ENCODE measurements at places on chromosomes 16 and 17. TPM values are rescaled to one million over a fixed set of nuclear protein-coding genes. Genes with fewer than 3 reads are reported as not detected.

DNA sequence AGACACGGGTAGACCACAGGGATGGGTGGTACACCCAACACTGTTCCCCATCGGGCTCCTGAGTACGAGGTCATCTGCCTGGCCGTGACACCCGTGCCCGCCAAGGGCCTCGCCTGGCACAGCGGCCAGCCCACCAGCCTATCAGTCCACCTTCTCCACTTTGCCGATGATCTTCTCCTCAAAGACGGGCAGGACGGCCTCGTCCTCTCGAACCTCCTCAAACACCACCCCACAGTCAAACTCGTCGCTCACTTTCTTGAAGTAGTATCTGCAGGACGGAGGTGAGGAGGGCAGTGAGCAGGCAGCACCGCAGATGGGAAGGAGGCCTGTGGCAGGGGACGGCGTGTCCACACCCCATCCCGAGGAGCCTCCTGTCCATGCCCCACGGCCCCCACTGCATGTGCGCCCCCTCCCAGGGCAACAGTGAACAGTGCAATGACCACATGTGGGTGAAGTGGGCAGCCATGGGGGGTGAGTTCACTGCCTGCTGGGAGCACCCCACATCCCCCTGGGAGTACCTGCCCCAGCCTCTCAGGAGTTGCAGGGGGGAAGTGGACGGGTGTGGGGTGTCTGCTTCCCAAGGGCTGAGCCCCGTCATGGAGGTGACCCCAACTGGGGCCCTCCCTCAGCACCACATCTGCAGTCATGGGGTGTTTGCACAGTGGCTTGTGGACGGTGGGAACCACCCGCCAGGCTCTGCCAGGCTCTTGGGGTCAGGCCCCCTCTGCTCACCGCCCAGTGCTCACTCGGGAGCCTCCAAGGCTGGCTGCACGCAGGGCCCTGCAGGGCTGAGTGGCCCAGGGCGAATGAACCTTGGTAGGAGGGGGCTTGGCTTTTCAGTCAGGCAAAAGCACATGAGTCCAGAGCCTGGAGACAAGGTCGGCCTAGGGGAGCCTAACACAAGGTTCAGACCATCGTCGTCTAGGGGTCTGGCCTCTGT, 5.3 kb downstream of the PDIA2 start:
- no peak overlapping the region for H3K27ac ChIP-seq
- peaks cover 14% of the 10 kb centered on the region for H3K36me3 ChIP-seq
- no peaks in the 10 kb centered on the region for H3K4me1 ChIP-seq
- DNase-seq: no peak

DNA sequence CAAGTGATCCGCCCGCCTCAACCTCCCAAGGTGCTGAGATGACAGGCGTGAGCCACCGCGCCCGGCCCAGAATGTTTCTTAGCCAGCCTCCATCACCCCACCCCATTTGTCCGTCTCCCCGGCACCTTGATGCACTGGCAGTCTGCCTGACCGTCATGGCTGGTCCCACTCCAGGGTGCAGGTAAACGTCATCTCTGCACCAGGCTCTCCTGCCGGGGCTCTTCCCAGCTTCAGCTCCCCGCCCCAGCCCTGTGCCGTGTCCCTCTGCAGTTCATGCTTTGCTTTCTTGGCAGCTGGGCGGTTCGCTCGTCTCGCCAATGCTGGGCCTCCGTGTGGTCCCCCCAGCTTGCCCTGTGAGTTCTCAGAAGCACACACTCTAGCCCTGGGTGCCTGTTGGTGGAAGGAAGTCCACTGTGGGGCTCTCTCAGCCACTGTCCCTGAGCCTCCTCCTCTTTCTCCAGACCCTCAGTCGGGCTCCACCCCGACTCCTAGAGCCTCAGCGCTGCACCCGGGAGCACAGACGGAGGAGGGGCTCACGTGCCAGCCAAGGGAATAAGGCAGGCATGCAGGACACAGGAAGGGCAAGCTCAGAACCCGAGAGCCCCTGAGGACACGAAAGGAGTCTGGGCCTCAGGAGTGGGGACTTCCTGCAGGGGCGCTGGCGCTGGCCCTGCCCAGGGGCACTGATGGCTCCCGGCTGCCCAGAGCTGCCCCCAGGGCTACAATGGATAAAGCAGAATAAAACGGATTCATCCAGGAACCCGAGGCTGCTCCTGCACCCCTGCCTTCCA, 12.0 kb downstream of the HS3ST6 start:
- H3K27me3 ChIP-seq: no peaks in the 10 kb centered on the region
- no peak overlapping the region for H3K27ac ChIP-seq
- H3K4me1 ChIP-seq: no peaks in the 10 kb centered on the region
- H3K36me3 ChIP-seq: no peaks in the 10 kb centered on the region

- no peak overlapping the region for H3K4me3 ChIP-seq
- DNase-seq: no peak
- no peak overlapping the region for H3K27ac ChIP-seq
- H3K4me1 ChIP-seq: no peaks in the 10 kb centered on the region
These were observed 59.1 kb downstream of the NEUROD2 start for GRCh38 chr17:39548494-39549225.

- no peaks in the 10 kb centered on the region for H3K4me1 ChIP-seq
- H3K27ac ChIP-seq: no peak overlapping the region
- DNase-seq: no peak
- H3K27me3 ChIP-seq: no peaks in the 10 kb centered on the region
- H3K4me3 ChIP-seq: no peak overlapping the region
These were observed 11.7 kb upstream of the GFAP start for GRCh38 chr17:44926821-44927525.

- H3K36me3 ChIP-seq: no peaks in the 10 kb centered on the region
- H3K4me3 ChIP-seq: no peak overlapping the region
- no peaks in the 10 kb centered on the region for H3K4me1 ChIP-seq
- no peak for DNase-seq
These were observed 118.1 kb downstream of the NLK start for GRCh38 chr17:28160610-28161009.

GRCh38 chr16:71364133-71364681, 5.7 kb downstream of the CALB2 start:
- no peaks in the 10 kb centered on the region for H3K27me3 ChIP-seq
- no peak for DNase-seq
- H3K36me3 ChIP-seq: no peaks in the 10 kb centered on the region
- H3K27ac ChIP-seq: no peak overlapping the region

DNA sequence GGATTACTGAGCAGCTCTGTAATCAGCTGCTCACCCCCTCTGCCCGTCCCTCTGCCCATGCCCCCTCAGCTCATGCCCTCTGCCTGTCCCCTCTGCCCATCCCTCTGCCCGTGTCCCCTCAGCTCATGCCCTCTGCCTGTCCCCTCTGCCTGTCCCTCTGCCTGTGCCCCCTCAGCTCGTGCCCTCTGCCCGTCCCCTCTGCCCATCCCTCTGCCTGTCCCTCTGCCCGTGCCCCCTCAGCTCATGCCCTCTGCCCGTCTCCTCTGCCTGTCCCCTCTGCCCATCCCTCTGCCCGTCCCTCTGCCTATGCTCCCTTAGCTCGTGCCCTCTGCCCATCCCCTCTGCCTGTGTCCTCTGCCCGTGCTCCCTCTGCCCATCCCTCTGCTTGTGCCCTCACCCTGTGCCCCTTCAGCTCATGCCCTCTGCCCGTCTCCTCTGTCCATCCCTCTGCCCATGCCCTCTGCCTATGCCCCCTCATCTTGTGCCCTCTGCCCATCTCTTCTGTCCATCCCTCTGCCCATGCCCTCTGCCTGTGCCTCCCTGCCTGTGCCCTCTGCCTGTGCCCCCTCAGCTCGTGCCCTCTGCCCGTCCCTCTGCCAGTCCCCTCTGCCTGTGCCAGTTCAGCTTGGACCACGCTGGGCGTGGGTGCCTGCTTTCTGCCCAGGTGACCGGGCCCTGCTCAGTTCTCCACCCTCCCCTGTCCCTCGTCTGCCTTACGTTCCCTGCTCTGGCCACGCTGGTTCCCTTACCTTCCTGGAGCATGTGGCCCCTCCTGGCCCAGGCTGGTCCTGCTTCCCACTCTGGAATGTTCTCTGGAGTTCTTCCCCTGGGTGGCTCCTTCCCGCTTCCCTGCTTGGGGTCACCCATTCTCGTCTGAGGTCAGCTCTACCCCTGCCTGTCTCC, 97.6 kb downstream of the NPIPB11 start:
- peaks cover 5% of the 10 kb centered on the region for H3K4me1 ChIP-seq
- no peaks in the 10 kb centered on the region for H3K27me3 ChIP-seq
- no peaks in the 10 kb centered on the region for H3K36me3 ChIP-seq
- peak; percentile 55 for DNase-seq
- no peak overlapping the region for H3K27ac ChIP-seq
- no peak overlapping the region for H3K4me3 ChIP-seq

DNA sequence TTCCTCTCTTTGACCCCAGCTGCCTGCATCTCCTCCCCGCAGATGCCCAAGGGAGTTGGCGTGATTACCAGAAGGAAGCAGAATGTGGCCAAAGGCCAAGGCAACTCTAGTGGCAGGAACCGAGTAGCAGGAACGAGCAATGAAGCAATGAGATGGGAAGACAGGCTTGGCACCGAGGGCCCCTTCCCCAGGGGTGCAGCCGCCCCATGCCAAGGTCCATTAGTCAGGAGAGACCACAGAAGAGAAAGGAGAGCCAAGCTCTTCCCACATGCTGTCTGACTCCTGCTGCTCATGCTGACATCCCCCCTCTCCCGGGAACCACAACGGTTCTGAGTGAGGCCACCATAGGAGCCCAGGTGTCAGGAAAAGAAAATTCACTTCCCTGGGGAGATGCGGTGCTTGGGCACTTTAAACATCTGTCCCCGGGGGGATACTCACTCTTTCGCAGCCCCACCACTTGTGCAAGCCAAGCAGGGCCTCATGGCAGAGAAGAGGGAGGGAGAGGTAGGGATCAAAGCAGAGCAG, 67.4 kb downstream of the MYO18A start:
- no peak overlapping the region for H3K27ac ChIP-seq
- no peaks in the 10 kb centered on the region for H3K27me3 ChIP-seq
- peaks cover 28% of the 10 kb centered on the region for H3K4me1 ChIP-seq
- no peak overlapping the region for H3K4me3 ChIP-seq

GRCh38 chr17:290626-291025, 62.0 kb downstream of the RPH3AL start:
- no peaks in the 10 kb centered on the region for H3K4me1 ChIP-seq
- peaks cover 4% of the 10 kb centered on the region for H3K36me3 ChIP-seq
- H3K27ac ChIP-seq: no peak overlapping the region
- H3K4me3 ChIP-seq: no peak overlapping the region
- no peak for DNase-seq

DNA sequence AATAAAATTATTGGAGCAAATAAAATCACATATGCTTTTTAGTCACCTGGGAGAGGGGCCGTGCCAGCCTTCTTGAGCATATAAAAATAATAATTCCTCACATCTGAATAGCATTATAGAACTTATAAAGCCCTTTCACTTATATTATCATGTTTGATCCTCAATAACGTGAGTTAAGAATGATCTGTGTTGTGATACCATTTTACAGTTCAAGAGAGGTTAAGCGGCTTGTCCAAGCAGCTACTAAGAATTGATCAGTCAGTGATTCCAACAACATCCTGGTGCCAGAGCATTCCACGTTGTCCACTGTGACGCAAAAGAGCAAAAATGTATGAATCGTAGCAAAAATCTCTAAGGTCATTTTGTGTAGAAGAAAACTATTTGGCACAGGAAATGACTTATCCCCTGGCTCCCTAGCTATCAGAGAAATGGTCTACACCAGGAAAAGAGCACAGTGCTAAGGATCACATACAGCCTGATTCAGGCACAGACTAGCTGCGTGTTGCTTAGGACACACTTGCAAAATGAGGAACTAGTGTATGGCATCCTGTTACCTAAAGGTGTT, 33.0 kb downstream of the ANKFN1 start:
- DNase-seq: no peak
- H3K27ac ChIP-seq: no peak overlapping the region
- no peaks in the 10 kb centered on the region for H3K36me3 ChIP-seq

DNA sequence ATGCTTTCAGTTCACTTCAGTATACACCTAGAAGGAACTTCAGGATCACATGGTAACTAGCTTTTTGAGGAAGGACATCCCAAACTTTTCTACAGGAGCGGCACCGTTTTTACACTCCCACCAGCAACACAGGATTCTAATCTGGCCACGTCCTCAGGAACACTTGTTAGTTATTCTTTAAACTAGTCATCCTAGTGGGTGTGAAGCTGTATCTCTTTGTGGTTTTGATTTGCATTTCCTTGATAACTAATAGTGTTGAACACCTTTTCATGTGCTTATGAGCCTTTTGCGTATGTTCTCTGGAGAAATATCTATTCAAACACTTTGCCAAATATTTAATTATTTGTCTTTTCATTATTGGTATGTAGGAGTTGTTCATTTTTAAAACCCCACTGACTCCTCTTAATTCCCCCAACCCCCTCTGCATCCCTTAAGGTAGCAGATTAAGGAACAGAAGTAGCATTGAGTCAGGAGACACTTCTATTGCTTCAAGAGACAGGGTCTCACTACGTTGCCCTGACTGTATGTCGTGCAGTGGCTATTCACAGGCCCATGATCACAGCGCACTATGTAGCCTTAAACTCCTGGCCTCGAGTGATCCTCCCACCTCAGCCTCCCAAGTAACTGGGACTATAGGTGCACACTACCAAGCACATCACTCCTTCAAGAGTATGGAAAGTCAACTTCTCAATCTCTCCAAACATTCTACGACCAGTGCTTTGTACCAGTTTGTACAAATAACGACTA, 25.4 kb downstream of the YWHAE start:
- no peak overlapping the region for H3K27ac ChIP-seq
- no peaks in the 10 kb centered on the region for H3K27me3 ChIP-seq
- DNase-seq: no peak

DNA sequence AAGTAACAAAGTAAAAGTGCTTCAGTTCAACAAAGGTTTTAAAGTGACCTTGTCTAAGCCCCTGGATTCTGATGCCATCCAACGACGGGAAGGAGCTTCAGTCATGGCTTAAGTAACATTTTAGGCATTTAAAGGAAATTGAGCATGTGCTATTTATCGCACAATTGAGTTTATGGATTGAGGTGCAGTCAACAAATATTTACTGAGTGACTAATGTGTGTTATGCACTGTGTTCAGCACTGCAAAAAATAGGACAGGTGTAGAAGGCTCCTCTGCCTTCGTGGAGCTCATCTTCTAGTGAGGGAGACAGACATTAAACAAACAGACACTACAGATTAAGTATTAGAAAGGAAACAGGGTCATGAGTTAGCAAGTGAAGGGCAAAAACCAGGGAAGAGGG, 12.5 kb downstream of the TMIGD1 start:
- H3K27me3 ChIP-seq: no peaks in the 10 kb centered on the region
- H3K36me3 ChIP-seq: no peaks in the 10 kb centered on the region
- H3K27ac ChIP-seq: no peak overlapping the region
- H3K4me3 ChIP-seq: no peak overlapping the region
- DNase-seq: no peak
- H3K4me1 ChIP-seq: no peaks in the 10 kb centered on the region

Gene GRAPL
- polyA plus RNA-seq: 0.87 TPM

Gene ADAM11
- polyA plus RNA-seq: 0.40 TPM

Gene ZSCAN10
- not detected for polyA plus RNA-seq

Gene TBC1D16
- 14.9 TPM for polyA plus RNA-seq

Gene SPEM3
- not detected for polyA plus RNA-seq

Gene EMC6
- polyA plus RNA-seq: 30.9 TPM

Gene PERCC1
- not detected for polyA plus RNA-seq

Gene PRSS22
- polyA plus RNA-seq: 48.7 TPM
